Natural killer cell treated with Interleukin-12 subunit alpha and Interleukin-12 subunit beta and Interleukin-15 and Interleukin-18, amount 100 ng/mL, for 72 hours (primary cell): ENCODE measurements at places on chromosomes 6 and 20. TPM values are rescaled to one million over a fixed set of nuclear protein-coding genes. Genes with fewer than 3 reads are reported as not detected.

DNA sequence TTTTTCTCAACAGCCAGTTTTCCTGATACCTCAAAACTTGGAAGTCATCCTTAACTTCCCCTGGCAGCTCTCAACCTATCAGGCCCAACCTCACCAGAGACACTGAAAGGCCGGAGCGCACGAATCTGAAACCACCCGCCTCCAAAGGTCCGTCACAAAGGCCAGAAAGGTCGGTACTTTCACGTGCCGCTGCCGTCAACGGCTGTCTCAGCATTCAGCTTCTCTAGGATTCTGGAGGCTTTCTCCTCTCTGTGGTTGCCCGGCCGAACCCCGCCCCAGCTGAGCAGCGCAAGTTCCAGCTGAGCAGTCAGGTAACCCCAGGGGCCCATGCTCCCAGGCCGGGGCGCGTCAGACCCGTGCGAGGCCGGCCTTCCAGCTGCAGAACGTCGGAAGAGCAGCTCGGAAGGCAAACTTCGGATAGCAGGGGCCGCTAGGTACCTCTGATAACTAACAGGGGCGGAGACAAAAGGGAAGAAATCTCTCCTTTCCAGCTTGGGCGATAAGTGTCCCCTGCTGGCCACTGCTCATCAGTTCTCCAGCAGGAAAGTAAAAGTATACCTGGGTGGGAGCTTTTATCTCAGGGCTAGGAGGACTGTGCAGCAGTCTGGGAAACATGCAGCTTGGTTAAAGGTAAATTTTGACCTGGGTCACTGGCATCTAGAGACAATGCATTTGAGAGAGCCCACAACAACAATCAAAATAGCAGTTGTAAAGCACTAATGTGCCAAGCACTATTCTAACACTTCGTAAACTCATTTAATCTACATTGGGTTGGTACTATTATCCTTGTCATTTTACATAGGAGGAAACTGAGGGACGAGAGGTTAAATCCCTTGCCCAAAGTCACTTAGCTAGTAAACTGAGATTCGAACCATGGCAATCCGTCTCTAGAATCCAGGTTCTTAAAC is 16.1 kb downstream of the ZSCAN12 start:
- no peak for DNase-seq

DNA sequence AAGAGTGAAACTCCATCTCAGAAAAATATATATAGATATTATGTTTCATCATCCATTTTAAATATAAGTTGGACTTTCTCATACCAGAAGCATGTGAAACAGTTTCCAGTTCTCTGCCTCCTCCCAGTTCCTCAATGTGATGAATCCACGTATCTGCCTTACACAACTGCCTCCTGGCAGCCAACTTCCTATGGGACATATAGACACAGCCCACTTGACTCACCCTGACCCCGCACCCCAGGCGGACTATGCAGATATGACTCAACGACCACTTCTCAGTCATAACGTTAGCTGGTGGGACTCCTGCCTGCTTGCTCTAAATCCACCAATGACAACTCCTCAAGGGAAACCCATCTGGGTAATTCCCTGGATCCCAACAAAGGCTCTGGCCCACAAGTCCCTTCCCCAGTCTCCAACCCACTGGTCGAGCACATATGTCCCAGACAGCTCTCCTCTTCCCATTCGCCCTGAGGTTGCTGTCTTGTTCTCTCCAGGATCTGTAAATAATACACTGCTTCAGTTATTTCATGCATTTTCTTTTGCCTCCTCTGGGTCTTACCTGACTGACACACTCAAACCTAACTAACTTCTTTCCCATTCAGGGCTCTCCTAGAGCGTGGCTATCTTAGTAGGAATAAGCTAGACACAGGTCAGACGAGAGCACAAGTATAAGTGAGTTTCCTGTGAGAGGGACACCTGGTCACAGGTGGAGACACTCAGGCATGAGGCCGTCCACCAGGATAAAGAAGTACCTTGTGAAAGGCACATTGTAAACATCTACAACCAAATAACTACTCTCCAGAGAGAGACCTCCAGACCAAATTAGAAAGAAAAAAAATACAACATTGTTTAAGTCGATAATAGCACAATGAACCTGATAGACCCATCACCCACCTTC is 548.5 kb downstream of the CD83 start:
- DNase-seq, result no peak

GRCh38 chr6:1190366-1190765 is 121.5 kb upstream of the FOXQ1 start:
- DNase-seq, result no peak

GRCh38 chr6:10101551-10102252 is 313.2 kb downstream of the TFAP2A start:
- DNase-seq, result no peak

- no peak for DNase-seq
These were observed 58.2 kb downstream of the IGF2R start for GRCh38 chr6:160027076-160027475.

- peak; percentile 85 for DNase-seq
These were observed at the start of gene MICA for GRCh38 chr6:31403283-31404060. Gene MICA (plus strand): TSS chr6:31403595. CDS start chr6:31403633, 38 bp downstream.

DNA sequence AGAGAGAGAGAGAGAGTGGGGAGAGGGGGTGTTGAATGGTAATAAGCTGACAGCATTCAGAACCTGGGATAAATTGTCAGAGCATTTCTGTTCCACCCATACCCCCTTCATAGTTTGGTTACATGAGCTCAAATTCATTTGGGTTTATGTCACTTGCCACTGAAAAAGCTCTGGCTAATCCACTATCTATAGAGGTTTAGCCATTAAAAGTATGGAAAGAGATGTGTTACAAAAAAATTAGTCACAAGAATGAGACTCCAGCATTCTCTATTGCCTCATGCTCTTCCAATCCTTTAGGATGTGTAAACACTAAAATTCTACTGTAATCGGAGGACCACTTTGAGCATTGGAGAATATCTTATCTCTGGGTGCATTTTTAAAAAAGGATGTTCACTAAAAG is 297.6 kb upstream of the TCF21 start:
- DNase-seq, result no peak

DNA sequence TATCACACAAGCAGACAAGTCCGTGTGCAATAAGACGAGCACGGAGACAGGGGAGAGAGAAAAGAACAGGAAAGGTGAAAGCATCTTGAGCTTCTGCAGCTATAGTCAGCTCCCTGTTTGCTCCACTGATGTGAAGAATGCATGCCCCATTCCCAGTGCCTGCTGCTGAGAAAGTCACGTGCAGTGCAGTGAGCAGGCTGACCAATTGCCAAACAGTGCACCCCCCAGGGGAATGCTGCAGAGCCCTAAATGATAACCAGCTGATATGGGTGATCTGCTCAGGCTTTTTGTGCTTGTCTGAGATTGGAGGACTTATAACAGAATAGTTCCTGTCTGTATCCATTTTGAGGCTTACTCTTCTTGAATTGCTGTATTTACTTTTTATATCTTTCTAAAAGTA is 121.5 kb downstream of the PACRG start:
- no peak for DNase-seq

GRCh38 chr6:148566664-148567350 is 180.0 kb upstream of the UST start:
- no peak for DNase-seq

DNA sequence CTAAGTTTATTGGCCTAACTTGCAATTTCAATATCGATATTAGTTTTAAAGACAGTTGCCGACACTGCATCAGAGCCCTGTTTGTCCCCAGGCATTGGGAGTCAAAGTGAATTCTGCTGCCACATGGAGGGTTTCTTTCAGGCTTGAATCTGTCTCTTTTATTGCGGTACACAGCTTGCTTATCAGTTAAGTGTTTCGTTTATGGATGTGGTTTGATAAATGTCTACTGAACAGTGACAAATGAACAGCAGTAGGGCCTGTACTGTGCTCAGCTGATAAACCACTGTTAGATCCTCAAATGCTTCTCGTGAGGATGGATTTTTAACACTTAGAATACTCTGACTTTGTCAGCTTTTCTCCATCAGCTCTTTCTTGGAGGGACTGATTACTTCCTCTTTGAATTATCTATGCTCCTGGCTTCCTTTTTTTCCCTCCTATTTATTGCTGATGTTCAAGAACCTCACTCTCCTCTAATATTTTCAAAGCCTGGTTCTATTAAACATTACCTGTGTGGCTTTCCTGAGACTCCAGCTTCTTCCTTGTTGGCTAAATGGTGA is 240.8 kb downstream of the PLCB1 start:
- DNase-seq, result no peak

GRCh38 chr20:12256806-12257205 is 339.1 kb downstream of the BTBD3 start:
- DNase-seq, result no peak

DNA sequence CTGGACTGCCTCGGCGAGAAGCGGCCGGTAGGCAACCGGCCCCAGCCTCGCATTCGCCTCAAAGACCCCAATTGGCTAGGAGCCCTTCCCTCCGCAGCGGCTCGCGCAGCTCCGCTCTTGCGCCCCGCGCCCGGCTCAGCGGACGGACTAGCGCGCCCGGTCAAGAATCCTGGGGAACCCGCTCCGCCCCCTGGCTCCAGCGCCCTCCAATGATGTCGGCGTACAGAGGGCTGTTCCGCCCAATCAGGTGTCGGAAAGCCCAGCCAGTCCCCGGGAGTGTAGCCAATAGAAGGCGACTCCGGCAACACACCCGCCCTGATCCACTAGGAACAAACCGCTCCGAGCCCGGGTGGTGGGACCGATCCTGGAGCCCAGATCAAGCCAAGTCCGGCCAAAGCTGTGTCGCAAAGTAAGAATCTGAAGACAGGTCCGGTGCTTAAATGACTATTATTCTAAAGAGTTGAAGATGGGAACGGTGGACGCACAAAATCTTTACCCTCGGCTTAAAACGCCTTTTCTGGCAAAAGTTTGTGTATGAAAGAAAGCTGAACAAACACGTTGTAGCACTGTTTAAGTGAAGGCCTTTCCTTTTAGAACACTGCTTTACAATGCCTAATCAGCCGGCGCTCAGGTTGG is 132.2 kb downstream of the OGFRL1 start:
- DNase-seq, result no peak

DNA sequence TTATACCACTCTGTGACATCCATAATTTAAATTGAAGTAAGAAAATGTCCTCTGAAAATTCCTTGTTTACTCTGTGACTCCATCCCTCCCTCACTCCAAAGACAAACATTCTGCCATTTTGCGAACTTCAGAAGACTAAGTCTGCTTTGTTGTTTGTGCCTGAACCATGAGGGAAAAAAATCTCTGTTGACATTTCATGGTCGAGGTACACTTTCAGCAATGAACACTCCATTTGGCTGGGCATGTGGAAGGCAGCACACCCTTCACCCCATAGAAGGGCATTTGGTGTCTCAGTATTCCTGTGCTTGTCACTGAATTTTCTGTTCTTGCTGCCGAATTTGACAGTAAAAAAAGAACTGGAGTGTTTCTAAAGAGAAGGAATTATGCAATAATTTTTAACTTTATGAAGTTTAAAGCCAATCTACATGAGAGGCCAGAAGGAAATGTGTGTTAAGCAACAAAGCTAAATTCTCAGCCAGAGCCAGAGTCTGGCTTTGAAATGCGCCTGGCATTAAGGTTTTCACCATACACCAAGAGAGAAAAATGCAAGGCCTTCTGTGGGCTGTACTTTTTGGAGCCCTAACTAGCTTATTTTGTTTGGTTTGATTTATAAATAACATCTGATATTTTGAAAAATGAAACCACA is 4.7 kb upstream of the PBOV1 start:
- DNase-seq, result no peak

- no peak for DNase-seq
These were observed 151.2 kb downstream of the SOBP start for GRCh38 chr6:107641071-107641470.

GRCh38 chr6:127923135-127923534 is 22.3 kb upstream of the THEMIS start:
- DNase-seq, result no peak

DNA sequence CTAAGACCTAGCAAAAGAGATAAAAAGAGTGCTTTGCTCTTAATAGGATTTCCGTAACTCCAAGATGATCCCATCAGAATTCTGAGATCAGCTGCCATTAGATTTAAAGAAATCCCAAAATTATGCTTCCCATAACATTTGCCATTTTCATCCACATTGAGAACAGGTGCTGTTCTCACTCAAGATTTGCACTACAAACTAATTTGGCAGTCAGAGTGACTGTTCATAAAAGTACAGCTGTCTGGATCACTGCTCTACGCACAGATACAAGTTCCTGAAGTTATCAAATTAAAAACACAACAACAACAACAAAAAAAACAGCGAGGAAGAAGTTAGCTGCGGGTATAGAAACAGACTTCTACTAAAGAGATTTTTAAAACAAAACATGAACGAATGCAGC is 58.1 kb downstream of the ASCC3 start:
- no peak for DNase-seq

- DNase-seq, result peak; percentile 77
These were observed 28.3 kb upstream of the KIF3B start for GRCh38 chr20:32249030-32249738.

- DNase-seq, result no peak
These were observed 3.1 kb upstream of the SLC17A1 start for GRCh38 chr6:25834950-25835349.

GRCh38 chr6:37176268-37177076 is 6.5 kb downstream of the PIM1 start:
- DNase-seq, result no peak

GRCh38 chr6:147774856-147775255 is 266.4 kb downstream of the SAMD5 start:
- DNase-seq, result no peak

DNA sequence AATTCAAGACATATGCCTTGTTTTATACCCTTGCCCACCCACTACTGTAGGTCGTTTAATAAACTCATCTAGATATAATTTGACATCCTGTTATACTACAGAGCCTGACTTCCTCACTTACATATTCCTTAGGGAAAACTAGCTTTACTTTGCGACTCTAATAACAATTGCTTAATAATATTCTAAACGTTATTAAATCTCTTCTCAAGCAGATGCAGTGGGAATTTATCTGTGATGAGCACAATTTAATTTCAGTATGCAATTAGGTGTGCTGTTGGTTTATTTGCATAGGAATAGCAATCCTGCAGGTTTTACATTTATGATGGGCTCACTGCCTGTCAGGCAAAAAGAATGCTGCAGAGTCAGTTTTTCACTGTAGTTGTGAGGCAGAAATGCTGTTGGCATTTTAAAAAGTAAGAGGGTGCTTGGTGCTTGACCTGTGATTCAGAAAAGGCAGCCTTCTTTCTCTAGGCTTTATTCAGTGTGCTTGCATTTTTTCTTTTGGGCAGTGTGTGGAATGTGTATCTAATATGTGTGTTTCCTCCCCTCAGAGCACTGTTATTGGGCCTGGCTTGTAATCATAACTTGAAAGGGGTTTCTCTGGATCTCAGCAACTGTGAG is 152.3 kb upstream of the SCGN start:
- DNase-seq, result no peak

Gene SUPT3H
- 5.3 TPM for total RNA-seq

Gene PPIL6
- not detected for total RNA-seq

Gene LINC00237
- not detected for total RNA-seq

Gene MARCKS
- total RNA-seq, result 0.74 TPM

Gene HMGCLL1
- not detected for total RNA-seq

Gene IL17A
- 0.22 TPM for total RNA-seq

Gene SIRPD
- not detected for total RNA-seq

Gene BMP2
- 0.11 TPM for total RNA-seq

Gene PLG
- 0.64 TPM for total RNA-seq

Gene TRIM39
- total RNA-seq, result 21.4 TPM
